Mesothelial cell of epicardium (in vitro differentiated cells): ENCODE measurements at places on chromosomes 2 and 18.

GRCh38 chr2:4673025-4673489, 969.7 kb downstream of the DCDC2C start:
- H3K36me3 ChIP-seq, result no peaks in the 10 kb centered on the region
- no peak for DNase-seq
- H3K4me3 ChIP-seq, result no peak overlapping the region
- H3K27me3 ChIP-seq, result no peaks in the 10 kb centered on the region
- H3K27ac ChIP-seq, result no peak overlapping the region
- peaks cover 12% of the 10 kb centered on the region for H3K4me1 ChIP-seq

GRCh38 chr2:236128321-236128720, 39.9 kb downstream of the GBX2 start:
- H3K4me1 ChIP-seq, result no peaks in the 10 kb centered on the region
- no peaks in the 10 kb centered on the region for H3K27me3 ChIP-seq
- H3K4me3 ChIP-seq, result no peak overlapping the region
- no peak overlapping the region for H3K27ac ChIP-seq

DNA sequence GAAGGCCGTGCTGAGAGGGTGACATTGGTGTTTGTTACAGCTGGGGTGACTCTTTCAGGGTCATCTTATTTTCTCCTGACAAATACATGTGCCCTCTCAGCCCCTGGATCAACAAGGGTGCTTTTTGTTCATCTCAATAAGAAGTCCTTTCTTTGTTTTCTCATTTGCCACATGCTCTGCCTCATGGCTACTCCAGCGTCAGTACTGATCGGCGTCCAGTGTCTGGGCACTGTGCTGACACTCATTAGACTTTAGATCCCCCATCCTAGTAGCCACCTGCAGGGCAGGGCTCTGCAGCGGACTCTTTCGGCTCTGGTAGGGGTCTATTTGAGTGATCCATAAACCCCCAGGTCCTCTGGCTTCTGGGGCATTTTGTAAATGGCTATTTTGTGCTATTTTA, 38.4 kb downstream of the NPPC start:
- H3K36me3 ChIP-seq, result no peaks in the 10 kb centered on the region
- H3K4me3 ChIP-seq, result no peak overlapping the region
- H3K27ac ChIP-seq, result no peak overlapping the region
- H3K27me3 ChIP-seq, result peaks cover 19% of the 10 kb centered on the region

GRCh38 chr2:204268458-204268857, 276.8 kb upstream of the PARD3B start:
- DNase-seq, result no peak
- no peaks in the 10 kb centered on the region for H3K4me1 ChIP-seq
- no peaks in the 10 kb centered on the region for H3K36me3 ChIP-seq
- H3K27ac ChIP-seq, result no peak overlapping the region
- H3K27me3 ChIP-seq, result no peaks in the 10 kb centered on the region
- H3K4me3 ChIP-seq, result no peak overlapping the region

- H3K4me1 ChIP-seq, result peaks cover 8% of the 10 kb centered on the region
- no peak for DNase-seq
- H3K4me3 ChIP-seq, result no peak overlapping the region
- H3K27me3 ChIP-seq, result peaks cover 3% of the 10 kb centered on the region
- no peak overlapping the region for H3K27ac ChIP-seq
These were observed 234.4 kb downstream of the NDUFA10 start for GRCh38 chr2:239790721-239791120.

GRCh38 chr2:26630669-26631360, 10.4 kb downstream of the CIB4 start:
- H3K4me3 ChIP-seq, result no peak overlapping the region
- no peaks in the 10 kb centered on the region for H3K36me3 ChIP-seq
- H3K27ac ChIP-seq, result peak overlapping the region; percentile 36
- DNase-seq, result no peak

DNA sequence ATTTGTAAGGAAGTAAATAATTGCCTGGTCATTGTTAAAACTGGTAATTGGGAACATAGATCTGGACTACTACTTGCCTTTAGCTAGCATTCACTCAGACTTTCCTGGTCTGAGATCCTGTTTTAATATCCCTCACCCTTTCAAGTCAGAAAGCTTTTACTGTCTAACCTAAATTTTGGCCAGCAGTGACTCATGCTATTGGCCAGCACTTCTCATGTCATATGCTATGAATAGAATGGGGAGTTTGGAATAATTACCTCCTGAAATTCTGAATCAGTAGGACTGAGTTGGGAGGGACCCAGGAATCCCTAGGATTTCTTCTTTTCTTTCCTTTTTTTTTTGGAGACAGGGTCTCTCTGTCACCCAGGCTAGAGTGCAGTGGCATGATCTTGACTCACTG, 19.3 kb downstream of the STK36 start:
- no peak for DNase-seq
- no peaks in the 10 kb centered on the region for H3K27me3 ChIP-seq
- H3K4me3 ChIP-seq, result no peak overlapping the region
- H3K36me3 ChIP-seq, result peaks cover 33% of the 10 kb centered on the region

- H3K27me3 ChIP-seq, result peaks cover 51% of the 10 kb centered on the region
- no peaks in the 10 kb centered on the region for H3K36me3 ChIP-seq
- H3K27ac ChIP-seq, result no peak overlapping the region
- DNase-seq, result no peak
- no peaks in the 10 kb centered on the region for H3K4me1 ChIP-seq
- H3K4me3 ChIP-seq, result no peak overlapping the region
These were observed 25.7 kb upstream of the ASB18 start for GRCh38 chr2:236289766-236290462.

DNA sequence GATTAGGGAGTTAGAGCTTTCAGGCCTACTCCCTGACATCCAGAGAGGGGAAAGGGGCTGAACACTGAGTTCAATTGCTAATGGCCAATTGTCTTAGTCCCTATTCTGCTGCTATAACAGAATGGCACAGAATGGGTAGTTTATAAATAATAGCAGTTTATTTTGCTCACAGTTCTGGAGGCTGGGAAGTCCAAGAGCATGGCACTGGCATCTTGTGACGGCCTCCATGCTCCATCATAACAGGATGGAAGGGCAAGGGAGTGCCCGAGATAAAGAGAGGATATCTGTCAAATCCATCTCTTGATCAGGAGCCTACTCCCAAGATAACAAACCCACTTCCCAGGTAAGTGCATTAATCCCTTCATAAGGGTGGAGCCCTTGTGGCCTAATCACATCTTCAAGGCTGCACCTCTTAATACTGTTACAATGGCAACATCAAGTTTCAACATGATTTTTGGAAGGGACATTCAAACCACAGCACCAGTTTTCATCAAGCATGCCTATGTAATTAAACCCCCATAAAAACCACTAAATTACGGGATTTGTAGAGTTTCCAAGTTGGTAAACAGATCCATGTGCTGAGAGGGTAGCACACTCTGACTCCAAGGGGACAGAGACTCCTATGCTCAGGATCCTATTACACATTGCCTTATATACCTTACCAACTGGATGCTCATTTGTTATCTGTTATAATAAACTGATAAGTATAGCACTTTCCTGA, 44.6 kb downstream of the BAZ2B start:
- H3K27me3 ChIP-seq, result no peaks in the 10 kb centered on the region
- no peak overlapping the region for H3K27ac ChIP-seq
- H3K4me1 ChIP-seq, result no peaks in the 10 kb centered on the region
- no peak overlapping the region for H3K4me3 ChIP-seq
- DNase-seq, result no peak

DNA sequence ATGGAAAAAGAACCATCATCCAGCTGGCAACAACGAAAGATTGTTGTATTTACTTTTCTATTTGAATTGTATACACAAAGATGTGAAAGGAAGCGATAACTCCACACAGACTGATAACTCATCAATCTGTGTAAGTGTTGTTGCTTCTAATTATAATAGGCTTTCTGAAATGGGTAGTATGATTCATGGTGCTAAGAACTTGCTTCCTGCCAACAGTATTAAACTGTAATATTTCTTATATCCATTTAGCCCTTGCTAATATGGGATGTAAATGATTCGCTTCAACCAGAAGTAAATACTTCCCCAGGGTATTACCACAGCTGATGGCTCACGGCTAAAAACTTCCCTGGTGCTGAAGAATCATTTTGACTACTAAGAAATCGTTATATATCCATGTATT, 70.2 kb downstream of the TMEM163 start:
- DNase-seq, result no peak
- peaks cover 6% of the 10 kb centered on the region for H3K27me3 ChIP-seq
- no peak overlapping the region for H3K4me3 ChIP-seq
- H3K36me3 ChIP-seq, result no peaks in the 10 kb centered on the region

DNA sequence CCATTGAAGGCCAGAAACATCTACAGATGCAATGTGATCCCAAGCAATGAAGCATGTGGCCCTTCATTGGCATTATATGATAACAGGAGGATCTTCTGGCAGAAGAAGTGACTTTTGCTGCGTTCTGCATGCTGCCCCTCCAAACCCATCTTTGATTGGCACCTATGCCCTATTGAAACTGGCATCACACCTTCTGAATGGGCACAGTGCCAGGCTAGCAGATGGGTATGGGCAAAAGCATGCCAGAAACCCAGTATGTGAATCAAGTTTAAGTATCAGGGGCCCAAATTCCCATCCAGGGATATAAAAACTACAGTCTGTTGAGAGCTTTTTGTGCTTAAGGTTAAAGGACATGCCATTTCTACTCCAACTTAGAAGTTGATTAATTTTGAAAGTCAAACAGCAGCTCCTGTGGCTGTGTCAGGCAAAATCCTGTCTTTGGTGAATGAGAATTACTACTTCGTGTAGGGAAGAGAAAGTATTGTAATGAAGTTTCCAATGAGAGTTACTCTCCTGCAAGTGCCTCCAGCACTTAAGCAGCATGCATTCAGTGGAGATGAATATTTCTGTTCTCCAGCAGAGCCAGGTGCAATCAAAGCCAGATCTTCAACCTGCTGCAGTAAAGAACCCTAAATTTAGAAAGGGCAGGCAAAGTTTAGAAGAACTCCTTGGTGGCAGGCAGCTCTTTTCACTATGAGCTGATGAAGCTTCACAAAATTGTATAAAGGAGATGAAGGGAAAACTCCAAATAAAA, 8.6 kb downstream of the VRK2 start:
- no peak overlapping the region for H3K27ac ChIP-seq
- peaks cover 1% of the 10 kb centered on the region for H3K36me3 ChIP-seq
- H3K4me3 ChIP-seq, result no peak overlapping the region
- no peaks in the 10 kb centered on the region for H3K27me3 ChIP-seq
- H3K4me1 ChIP-seq, result peaks cover 16% of the 10 kb centered on the region

DNA sequence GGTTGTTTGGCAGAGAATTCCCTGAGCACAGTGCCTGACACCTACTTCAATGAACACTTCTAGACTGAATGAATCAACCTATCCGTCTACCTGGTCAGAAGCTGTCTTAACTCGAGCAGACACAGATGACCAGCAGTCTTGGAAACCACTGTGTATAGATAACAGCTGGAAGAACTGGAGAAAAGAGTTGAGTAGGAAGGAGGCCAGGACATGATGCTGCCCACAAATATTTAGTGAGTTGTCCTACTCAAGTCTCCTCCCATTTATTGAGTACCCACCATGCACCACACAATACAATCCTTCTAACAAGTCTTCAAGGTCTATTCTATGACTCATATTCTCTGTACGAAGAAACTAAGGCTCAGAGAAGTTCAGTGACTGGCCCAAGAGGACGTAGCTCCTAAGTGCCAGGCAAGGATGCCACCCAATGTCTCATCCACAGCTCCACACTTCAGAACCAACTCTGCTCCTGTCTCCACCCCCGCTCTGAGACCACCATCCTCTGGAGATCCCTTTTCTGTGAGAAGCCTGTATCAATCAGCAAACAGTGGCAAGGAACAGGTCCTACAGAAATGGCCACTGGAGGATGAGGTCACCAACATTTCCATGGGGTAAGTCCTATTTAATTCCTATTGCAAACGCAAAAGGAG, 62.2 kb downstream of the GALNT14 start:
- H3K4me1 ChIP-seq, result peaks cover 12% of the 10 kb centered on the region
- H3K36me3 ChIP-seq, result no peaks in the 10 kb centered on the region
- no peak overlapping the region for H3K4me3 ChIP-seq
- no peak for DNase-seq
- H3K27me3 ChIP-seq, result peaks cover 21% of the 10 kb centered on the region

GRCh38 chr2:128485761-128486639, 167.3 kb upstream of the HS6ST1 start:
- peaks cover 53% of the 10 kb centered on the region for H3K4me1 ChIP-seq
- peaks cover 5% of the 10 kb centered on the region for H3K36me3 ChIP-seq
- no peaks in the 10 kb centered on the region for H3K27me3 ChIP-seq
- H3K4me3 ChIP-seq, result no peak overlapping the region

- peaks cover 6% of the 10 kb centered on the region for H3K36me3 ChIP-seq
- no peaks in the 10 kb centered on the region for H3K27me3 ChIP-seq
- H3K27ac ChIP-seq, result peak overlapping the region; percentile 74
- no peak overlapping the region for H3K4me3 ChIP-seq
- H3K4me1 ChIP-seq, result peaks cover 63% of the 10 kb centered on the region
These were observed 49.8 kb downstream of the ZNF516 start for GRCh38 chr18:76445275-76445674.

DNA sequence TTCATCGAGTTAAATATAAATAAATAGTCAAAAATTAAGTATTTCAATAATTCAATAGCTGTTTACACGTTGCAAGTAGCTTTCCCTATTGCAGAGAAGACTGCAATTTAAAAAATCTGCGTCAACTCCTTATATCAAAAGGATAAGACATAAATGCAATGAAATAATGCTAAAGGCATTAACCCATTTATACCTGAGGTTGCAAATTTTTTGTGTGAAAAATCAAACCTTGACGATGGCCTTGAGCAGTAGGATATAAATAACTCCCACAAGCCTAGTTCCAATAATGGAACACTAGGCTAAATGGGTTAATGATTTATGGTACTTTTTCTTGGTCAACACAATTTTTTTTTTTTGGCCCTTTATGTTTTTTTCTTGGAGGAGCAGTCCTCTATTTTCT, 76.4 kb upstream of the CDKL4 start:
- no peaks in the 10 kb centered on the region for H3K27me3 ChIP-seq
- H3K27ac ChIP-seq, result no peak overlapping the region
- no peak for DNase-seq
- no peaks in the 10 kb centered on the region for H3K4me1 ChIP-seq

- H3K36me3 ChIP-seq, result peaks cover 34% of the 10 kb centered on the region
- H3K4me3 ChIP-seq, result no peak overlapping the region
- peak overlapping the region; percentile 95 for H3K27ac ChIP-seq
- no peaks in the 10 kb centered on the region for H3K27me3 ChIP-seq
These were observed 12.8 kb downstream of the PXDN start for GRCh38 chr2:1731447-1731962.

GRCh38 chr2:74383254-74383653, 3.1 kb upstream of the DCTN1 start:
- no peaks in the 10 kb centered on the region for H3K36me3 ChIP-seq
- no peak overlapping the region for H3K4me3 ChIP-seq
- no peak for DNase-seq
- no peaks in the 10 kb centered on the region for H3K27me3 ChIP-seq
- H3K4me1 ChIP-seq, result peaks cover 10% of the 10 kb centered on the region

- DNase-seq, result no peak
- no peaks in the 10 kb centered on the region for H3K27me3 ChIP-seq
- no peak overlapping the region for H3K27ac ChIP-seq
- H3K4me1 ChIP-seq, result peaks cover 17% of the 10 kb centered on the region
These were observed 249.7 kb downstream of the TPGS2 start for GRCh38 chr18:36578871-36579710.
